NCI-H1105 treated with DMSO at 0.1 percent for 48 hours (cell line): ENCODE measurements at places on chromosomes 4 and X.

GRCh38 chr4:143296397-143297067, 40.1 kb upstream of the GAB1 start:
- no peak for DNase-seq

GRCh38 chr4:153936121-153936520, 147.2 kb upstream of the SFRP2 start:
- no peak for DNase-seq

GRCh38 chrX:55480390-55481062, 9.1 kb downstream of the USP51 start:
- DNase-seq = no peak

DNA sequence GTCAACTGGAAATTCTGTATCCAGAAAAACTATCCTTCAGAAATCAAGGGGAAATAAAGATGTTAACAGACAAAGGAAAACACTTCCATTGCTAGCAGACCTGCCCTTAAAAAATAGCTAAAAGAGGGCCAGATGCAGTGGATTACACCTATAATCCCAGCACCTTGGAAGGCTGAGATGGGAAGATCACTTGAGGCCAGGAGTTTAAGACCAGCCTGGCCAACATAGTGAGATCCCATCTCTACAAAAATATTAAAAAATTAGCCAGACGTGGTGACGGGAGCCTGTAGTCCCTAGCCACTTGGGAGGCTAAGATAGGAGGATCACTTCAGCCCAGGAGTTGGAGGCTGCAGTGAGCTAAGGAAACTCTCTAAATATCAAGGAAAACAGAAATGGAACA, 67.4 kb downstream of the CNOT6L start:
- no peak for DNase-seq

- no peak for DNase-seq
Measured at GRCh38 chrX:29617276-29617675, 598.1 kb upstream of the MAGEB2 start.

DNA sequence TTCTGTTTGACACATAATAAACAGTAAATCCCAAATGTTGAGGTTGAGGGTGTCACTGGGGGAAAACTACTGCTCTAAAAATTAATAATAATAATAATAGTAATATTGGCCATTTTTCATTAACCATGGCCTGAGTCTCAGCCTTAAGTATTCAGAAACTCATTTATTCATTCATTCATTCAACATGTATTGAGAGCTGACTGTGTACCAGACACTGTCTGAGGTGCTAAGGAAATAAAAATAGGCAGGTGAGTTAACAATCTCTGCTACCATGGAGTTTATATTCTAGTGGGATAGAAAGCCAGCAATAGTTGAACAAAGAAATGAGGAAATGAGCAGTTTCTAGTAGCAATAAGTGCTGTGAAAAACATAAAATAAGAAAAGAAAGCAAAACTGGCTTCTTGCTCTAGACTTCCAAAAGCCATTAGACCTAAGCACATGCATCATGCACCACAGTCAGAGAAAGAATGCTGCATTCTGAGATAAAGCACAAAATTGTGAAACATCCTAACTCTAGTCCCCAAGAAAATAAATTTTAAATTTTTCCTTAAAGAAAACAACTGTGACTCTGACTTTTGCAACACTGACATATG, 278.7 kb downstream of the RCHY1 start:
- no peak for DNase-seq

- DNase-seq = no peak
Measured at GRCh38 chr4:13918991-13919441, 291.5 kb upstream of the BOD1L1 start.

GRCh38 chrX:13933352-13933751, 96.3 kb downstream of the GEMIN8 start:
- no peak for DNase-seq

DNA sequence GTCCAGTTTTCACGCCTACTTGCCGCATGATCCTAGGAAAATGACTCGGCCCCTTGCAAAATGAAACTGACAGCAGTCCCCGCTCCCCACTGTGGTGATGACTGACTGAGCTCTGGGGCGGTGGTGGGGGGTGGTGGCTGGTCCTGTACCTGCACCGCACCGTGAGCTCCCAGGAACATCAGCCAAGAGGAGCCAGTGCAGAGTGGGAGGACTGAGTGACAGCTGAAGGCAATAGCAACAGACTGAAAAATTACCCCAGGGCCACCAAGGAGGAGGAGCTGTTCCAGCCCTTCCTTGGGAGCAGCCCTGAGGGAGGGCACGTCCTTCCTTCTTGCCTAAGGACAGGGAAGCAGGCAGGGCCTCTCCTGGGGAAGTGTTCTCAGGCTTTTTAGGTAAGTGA, 2.4 kb upstream of the C4orf50 start:
- no peak for DNase-seq
